ENCODE measurements at places on chromosomes 3 and 15.
A peak's percentile ranks its signal among the peaks of the same experiment; 100 is the strongest.

DNA sequence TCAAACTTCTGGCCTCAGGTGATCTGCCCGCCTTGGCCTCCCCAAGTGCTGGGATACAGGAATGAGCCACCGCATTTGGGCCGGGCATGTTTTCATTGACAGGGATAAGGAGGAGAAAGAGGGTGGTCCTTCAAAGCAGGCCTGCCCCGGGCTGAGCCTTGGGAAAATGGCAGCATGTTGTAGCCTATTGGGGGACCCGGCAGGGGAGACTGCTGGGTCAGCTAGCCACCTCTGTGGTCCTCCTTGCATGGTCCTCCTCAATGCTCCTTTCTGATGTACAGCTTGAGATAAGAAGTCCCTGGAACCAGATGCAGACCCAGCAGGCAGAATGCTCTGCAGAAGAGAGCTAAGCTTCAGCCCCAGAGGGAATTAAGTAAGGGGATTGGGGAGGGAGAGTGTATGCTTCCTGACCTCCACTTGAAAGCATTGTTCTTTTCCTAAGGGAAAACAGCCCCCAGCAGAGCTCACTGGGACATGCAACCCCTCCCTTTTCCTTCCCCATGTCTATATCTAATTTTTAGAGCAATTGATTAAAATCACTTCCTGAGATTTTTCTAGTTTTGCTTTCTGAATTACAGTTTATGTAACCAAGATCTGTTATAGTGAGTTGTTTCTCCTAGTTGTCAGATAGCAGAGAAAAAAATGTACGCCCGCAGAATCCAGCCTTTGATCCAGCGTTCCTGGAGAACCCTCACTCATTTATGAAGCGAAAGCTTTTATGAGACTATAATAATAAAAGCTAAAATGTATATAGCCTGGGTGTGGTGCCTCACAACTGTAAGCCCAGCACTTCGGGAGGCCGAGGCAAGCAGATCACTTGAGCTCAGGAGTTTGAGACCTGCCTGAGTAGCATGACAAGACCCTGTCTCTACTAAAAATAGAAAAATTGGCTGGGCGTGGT, 48.7 kb upstream of the VILL start:
- no peak for DNase-seq

GRCh38 chr3:17232442-17232841, 347.7 kb downstream of the PLCL2 start:
- no peak for DNase-seq

DNA sequence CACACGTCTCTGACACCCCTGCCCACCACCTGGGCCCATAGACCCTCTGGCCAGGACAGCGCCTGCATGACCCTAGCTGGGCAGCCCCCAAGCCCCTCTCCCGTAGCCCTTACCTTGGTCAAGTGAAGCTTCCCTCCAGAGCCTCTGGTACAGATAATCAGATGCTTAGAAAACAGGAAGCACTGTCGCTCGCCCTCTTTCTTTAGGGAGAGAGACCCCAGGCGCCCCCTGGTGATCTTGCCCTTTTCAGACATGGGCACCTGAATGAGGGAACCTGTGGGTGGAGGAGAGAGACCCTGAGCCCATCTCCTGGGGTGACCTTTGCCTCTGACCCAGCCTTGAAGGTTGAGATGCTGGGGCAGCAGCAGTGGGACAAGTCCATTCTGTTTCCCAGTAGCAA, 65.4 kb downstream of the RASGRF1 start:
- DNase-seq = no peak

- DNase-seq = no peak
These were observed 3.3 kb downstream of the TMEM115 start for GRCh38 chr3:50355829-50356552.

- no peak for DNase-seq
These were observed 16.8 kb downstream of the HEMK1 start for GRCh38 chr3:50585919-50586762.

GRCh38 chr15:25795061-25795460, 68.1 kb downstream of the ATP10A start:
- DNase-seq = no peak

DNA sequence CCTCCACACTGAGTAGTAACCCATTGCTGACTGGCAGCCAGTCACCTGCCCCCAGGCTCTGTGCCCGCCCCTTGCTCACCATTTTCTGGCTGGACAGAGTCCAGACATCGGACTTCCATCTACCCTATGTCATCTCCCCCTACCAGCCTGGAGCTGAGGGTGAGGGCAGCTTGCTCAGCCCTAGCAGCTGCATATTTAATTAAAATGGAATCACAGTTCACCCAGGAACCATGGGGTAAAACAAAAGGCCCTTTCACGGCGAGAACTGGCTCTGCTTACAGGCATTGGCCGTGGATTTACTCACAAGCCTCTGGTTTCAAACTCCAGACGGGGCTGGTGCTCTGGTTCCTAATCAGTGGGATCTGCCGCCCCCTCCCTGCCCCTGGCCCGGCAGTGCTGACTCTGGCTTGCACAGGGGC, 94.9 kb upstream of the ATP2B2 start:
- DNase-seq = no peak

DNA sequence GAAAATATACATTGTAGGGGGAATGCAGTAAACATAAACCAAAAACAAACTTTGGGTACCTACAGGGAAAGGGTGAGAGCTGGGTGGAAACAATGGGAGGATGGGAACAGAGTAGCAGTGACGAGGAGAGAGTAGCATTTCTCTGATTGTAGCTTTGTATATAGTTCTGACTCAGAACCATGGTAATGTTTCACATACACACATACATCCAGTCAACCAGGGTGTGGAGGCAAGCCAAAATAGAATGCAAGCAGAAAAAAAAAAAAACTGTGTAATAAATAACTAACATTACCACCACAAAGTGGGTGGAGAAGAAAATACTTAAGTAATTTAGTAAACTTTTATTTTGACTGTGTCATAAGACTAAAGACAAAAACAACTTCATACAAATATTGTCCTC, 27.2 kb downstream of the BCL2A1 start:
- peak; percentile 74 for DNase-seq

DNA sequence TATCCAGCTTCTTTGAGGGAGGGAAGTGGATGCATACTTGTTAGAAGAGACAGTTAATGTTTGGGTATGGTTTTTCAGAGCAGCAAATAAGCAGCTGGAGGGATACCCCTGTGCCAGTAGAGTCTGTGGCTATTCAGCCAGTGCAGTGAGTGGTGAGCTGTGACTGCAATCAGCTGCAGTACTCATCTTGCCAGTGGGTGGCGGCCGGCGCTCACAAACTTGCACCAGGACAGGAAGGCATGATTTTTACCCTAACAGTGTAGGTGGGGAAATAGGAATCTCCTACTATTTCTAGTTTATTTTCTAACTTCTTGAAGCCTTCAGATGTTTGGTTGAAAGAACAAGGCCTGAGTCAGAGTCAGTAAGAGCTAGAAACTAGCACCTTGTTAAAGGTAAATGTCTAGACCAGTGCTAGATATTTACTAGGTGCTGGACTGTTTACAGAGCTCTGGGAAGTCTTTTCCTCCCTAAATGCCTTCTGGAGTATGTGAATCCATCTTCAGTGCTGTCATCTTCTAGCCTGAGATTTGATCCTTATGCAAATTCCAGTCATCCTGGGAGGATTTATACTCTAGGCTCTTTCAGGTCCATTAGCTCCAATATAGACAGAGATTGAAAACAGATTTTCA, 23.6 kb downstream of the TIMP4 start:
- peak; percentile 66 for DNase-seq

GRCh38 chr3:185702262-185703225, 116.4 kb downstream of the SENP2 start:
- DNase-seq = no peak

DNA sequence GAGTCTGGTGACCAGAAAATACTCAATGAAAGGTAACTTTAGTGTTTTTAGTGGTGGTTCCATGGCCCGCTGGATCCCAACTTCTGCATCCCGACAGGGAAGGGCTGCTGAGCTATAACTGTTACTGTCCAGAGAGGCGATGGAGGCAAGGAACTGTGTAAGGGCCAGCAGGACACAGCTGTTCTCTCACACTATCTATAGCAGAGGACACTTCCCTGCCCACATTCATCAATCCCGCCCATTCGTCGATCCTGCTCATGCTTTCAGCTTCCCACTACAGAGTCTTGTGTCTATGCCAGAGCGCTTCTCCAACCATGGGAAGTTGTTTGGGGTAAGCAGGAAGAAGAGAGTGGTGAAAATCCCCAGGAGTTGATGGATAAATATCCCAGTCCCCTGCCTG, 8.4 kb downstream of the COLQ start:
- DNase-seq = no peak

DNA sequence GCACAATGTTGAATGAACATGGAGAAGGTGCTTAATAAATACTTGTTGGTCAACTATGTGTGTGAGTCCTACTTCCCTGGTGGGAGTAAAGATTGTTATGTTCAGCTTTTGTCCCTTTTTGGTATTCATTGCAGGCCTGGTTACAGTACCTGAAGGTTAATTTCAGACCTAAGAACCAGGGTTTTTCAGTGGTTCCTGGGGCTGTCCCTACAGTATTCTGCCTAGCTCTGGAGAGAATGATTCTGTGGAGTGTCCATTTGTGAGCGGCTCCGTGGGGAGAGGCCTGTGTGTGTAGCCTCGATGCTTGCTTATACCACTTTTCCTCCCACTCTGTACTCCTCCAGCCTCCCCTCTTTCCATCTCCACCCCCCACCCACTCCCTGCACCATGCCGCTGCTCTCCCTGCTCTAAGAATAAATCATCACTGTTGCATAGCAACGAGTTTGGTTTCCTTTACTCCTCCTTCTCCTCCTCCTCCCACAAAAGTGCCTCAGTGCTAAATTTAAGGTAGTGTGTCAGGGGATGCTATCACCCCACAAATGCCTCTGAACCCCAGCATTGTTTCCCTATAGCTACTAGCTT, 150.6 kb upstream of the ROPN1 start:
- no peak for DNase-seq

- DNase-seq = no peak
These were observed 10.2 kb upstream of the KLF15 start for GRCh38 chr3:126367316-126367805.

- DNase-seq = no peak
These were observed 1.1 kb downstream of the MITF start for GRCh38 chr3:69740103-69741021.

DNA sequence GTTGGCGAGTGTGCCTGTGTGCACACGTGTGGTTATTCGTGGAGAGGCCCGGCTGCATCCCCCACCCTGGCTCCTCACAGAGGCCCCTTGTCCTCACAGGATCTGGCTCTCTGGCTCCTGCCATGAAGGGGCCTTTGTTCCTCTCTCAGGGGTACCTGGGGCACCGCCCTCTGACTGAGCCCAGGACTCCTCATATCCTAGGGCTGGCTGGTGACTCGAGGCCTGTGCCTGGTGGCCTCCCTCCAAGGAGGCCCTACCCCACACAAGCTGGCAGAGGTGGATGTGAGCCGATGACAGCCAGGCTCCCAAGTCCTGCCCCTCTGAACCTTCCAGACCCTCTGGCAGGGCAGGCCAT, 10.0 kb downstream of the PRKCD start:
- DNase-seq = no peak

- no peak for DNase-seq
These were observed 51.1 kb downstream of the GTF2E1 start for GRCh38 chr3:120793601-120794000.

DNA sequence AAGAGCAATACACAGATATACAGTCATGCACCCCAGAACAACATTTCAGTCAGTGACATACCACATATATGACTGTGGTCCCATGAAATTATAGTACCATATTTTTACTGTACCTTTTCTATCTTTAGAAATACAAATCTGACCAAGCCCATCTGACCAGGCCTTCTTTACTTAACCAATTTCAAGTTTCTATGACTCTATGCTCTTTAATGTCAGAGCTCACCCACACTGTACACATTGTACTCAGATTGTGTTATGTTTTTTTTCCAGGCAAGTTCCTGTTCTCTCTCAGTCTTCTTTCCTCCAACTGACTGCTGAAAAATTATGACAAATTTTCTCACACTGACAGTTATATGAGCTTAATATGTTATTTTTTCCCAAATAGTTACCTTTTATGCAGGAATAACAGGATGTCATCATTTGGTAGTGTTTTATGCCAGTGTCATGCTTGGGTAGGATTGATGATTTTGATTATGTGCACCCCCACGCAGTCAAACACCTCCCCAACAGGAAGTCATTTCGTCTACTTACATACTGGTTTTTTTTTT, 8.0 kb upstream of the CBLB start:
- no peak for DNase-seq

GRCh38 chr3:183287301-183287971, 34.4 kb downstream of the B3GNT5 start:
- DNase-seq = peak; percentile 99

- no peak for DNase-seq
These were observed 14.3 kb downstream of the AKAP13 start for GRCh38 chr15:85394554-85395333.

GRCh38 chr3:157122116-157122515, 37.8 kb downstream of the CCNL1 start:
- peak; percentile 95 for DNase-seq

GRCh38 chr3:54549607-54550220, 378.1 kb downstream of the LRTM1 start:
- no peak for DNase-seq

DNA sequence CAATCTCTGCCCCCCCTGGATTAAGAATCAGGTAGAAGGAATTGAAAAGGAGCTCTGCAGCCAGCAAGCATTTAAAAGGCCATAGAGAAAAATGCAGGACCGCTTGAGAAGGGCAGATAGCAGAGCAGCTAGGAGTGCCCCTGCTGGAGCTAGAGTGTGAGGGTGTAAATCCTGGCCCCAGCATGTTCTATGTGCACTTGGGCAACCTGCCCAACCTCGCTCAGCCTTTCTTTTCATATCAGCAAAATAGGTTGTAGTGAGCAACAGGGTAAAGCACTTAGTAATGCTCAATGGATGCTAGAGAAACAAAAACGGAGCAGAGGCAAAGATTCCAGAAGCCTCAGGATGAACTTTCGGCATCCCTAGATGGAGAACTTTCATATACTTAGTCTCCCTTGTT, 25.0 kb upstream of the THBS1 start:
- DNase-seq = no peak

- no peak for DNase-seq
These were observed 3.6 kb upstream of the PRRT3 start for GRCh38 chr3:9955611-9956352.

DNA sequence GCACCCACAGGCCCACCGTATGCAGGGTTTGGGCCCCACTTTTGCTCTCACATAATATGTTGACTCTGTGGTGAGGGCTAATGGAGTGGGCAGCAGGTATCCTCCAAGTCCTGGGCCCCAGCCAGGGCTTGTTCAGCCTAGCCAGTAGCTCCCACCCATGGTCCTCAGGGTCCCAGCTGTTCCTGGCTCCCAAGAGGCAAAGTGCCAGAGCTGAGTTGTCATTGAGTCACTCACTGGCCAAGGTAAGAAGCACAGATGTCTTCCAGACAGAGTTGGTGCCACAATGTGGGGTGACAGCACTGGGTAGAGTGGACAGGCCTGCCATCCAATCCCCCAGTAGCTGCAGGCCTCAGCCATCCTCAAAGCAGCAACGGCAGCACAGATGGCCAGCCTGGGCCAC, 4.3 kb downstream of the SHF start:
- no peak for DNase-seq
